ENCODE measurements at places on chromosomes 4 and X. TPM values are rescaled to one million over a fixed set of nuclear protein-coding genes. Genes with fewer than 3 reads are reported as not detected.

Gene USP27X
- total RNA-seq: 2.8 TPM

Gene SLC16A2
- total RNA-seq: 9.0 TPM

Gene MUC7
- total RNA-seq: not detected

Gene ZBTB33
- total RNA-seq: 7.4 TPM

Gene ZNF711
- total RNA-seq: 0.57 TPM

Gene TRIM60
- total RNA-seq: 1.1 TPM

Gene SYN1
- 1.1 TPM for total RNA-seq

Gene RAI2
- total RNA-seq: under 0.01 TPM

Gene GLRA2
- total RNA-seq: not detected

Gene ATP1B4
- not detected for total RNA-seq

Gene TEX13B
- not detected for total RNA-seq

All from placental pericyte (primary cell).